ENCODE measurements at places on chromosomes 6 and 20. TPM values are rescaled to one million over a fixed set of nuclear protein-coding genes. Genes with fewer than 3 reads are reported as not detected.

The GNRH2 gene
- total RNA-seq: 0.85 TPM

The LRRN4 gene
- not detected for total RNA-seq

The FNDC1 gene
- total RNA-seq: not detected

The TMEM244 gene
- total RNA-seq: 1.0 TPM

The UQCC2 gene
- 60.9 TPM for total RNA-seq

The FAM83C gene
- not detected for total RNA-seq

The TFAP2D gene
- total RNA-seq: not detected

The PRKN gene
- total RNA-seq: 1.00 TPM

The DLGAP4 gene
- 27.0 TPM for total RNA-seq

The DTNBP1 gene
- 19.3 TPM for total RNA-seq

The COL21A1 gene
- not detected for total RNA-seq

The PRL gene
- total RNA-seq: not detected

The CDH4 gene
- 0.14 TPM for total RNA-seq

The WFDC12 gene
- total RNA-seq: not detected

The C6orf163 gene
- total RNA-seq: 3.4 TPM

The PLTP gene
- total RNA-seq: 2.9 TPM

The ASIP gene
- not detected for total RNA-seq

The WFDC10B gene
- total RNA-seq: not detected

All from activated naive CD8-positive, alpha-beta T cell treated with anti-CD3 and anti-CD28 coated beads, Interleukin-2, amount 10 ng/mL, durations not matched to agents 7 days and 5 days (primary cell).